Esophagus muscularis mucosa (tissue), 4 donors: ENCODE measurements at places on chromosomes 2 and 18.

DNA sequence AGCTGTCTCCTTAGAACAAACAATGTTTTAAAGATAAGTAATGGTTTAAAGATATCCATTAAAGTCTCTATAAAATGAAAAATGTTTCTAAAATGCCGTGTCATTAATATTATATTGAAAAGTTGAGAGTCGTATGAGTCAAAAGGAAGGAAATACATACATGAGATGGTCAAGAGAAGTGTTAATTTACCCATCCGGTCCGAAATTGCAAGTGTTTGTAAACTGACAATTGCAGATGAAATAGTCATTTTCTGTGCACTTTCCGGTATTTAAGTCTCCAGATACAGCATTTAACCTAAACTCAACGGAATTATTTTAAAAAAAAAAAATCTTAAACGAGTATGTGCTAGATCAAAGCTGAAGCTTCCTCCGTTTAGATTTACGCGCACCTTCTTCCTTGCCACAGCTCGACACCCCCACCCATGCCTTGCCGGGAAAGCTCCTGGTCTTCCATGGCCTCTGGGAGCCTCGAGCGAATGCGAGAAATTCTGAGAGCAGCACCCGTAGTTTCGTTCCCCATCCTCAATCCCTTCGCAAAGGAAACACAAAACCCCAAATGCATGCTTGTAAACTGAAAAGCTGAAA is 1.8 kb downstream of the DSC3 start:
- DNase-seq = no peak

DNA sequence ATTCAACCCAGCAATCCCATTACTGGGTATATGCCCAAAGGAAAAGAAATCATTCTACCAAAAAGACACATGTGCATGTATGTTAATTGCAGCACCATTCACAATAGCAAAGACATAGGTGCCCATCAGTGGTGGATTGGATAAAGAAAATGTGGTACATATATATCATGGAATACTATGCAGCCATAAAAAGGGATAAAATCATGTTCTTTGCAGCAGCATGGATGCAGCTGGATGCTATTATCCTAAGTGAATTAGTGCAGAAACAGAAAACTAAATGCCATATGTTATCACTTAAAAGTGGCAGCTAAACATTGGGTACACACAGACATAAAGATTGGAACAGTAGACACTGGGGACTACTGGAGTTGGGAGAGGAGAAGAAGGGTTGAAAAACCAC is 82.2 kb downstream of the MYO3B start:
- DNase-seq = no peak

- DNase-seq = no peak
These were observed 390.6 kb downstream of the CTNNA2 start for GRCh38 chr2:79903222-79904000.

DNA sequence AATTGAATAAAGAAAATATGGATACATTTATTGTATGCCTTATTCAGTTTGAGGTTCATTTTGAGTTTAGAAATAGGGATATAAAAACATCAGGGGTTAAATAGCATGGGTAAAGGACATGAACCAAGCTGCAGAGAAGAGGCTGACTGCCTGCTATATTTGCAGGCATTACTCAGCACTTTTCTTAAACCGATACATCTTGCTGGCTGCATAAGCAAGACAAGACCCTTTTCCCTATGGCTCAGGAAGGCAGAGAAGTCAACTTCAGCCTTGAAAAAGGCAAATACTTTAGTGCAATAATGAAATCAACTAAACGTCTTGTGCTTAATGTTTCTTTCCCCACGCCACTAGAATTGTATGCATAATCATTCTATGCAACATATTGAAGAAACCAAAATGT is 36.4 kb downstream of the SCN1A start:
- no peak for DNase-seq

- no peak for DNase-seq
These were observed 447.1 kb downstream of the TMEM182 start for GRCh38 chr2:103208916-103209315.

- no peak for DNase-seq
These were observed 180.8 kb upstream of the MMADHC start for GRCh38 chr2:149768320-149768799.

DNA sequence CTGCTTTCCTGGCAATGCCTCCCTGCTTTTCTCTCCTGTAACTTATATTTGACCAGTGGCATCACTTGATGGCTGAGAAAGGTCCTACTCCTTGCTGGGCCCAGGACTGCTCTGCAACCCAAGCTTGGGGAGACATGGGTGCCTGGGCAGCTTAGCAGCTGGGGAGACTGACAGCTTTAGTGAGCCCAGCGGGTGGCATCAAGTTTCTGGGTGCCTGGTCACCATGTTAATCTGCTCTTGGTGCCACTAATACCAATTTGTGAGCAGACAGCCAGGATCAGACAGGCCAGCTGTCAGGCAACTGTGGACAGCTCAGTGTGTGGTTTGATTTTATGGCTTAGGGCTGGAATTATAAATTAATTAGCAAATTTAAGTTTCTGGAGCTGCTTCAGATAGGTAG is 144.8 kb upstream of the GLI2 start:
- DNase-seq = no peak

DNA sequence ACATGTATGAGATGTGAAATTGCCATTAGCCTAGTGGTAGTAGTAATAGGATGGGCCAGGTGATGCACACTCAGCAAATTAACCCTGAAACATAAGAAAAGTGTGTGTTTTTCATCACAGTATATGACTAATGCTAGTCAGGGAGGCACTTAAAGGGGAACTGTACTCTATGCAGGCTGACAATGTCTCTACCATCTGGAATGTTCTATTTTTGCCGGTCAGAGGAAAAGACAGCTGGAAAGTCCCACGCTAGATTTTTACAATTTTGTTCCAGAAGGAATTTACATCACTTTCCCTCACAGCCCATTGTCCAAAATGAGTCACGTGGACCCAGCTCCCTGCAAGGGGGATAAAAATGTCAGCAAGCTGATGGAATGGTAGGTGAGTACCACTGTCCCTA is 746.3 kb upstream of the CHAC2 start:
- DNase-seq = no peak

GRCh38 chr2:41736105-41736567 is 311.7 kb upstream of the PKDCC start:
- no peak for DNase-seq

- no peak for DNase-seq
These were observed 19.0 kb upstream of the SERPINB2 start for GRCh38 chr18:63868546-63868945.

DNA sequence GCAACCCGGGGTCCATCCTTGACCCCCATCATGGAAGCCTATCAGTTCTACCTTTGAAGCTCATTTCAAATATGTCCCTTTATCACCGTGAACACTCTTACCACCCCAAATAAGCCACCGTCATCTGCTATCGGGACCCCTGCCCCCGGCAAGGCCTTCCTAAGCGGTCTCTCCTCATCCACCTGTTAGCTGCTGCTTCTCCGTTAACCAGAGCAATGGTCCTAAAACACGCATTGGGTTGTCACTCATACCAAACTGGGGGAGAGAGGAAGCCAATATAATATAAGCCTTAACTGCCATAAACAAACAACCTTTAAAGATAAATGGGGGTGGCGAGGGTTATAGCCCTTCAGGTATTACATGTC is 680 bp downstream of the ASNSD1 start:
- no peak for DNase-seq

DNA sequence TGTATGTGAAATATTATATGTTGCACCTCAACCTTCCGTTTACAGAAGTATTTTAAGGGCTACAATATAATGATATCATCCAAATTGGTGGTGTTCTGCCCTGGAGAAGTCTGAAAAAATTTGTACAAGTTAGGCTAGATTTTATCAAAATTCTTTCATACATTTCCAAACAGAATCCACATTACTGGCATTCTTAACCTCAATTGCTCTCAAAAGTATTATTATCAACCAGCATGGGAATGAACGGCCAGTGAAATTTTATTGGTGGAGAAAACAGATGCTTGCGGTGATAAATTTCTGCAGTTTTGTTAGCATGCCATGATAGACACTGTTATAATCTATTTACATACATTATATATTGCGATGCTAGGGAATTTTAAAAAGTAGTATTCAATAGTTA is 88.3 kb upstream of the TFPI start:
- DNase-seq = no peak
